ENCODE measurements at places on chromosomes 11 and 22. TPM values are rescaled to one million over a fixed set of nuclear protein-coding genes. Genes with fewer than 3 reads are reported as not detected.
A peak's percentile ranks its signal among the peaks of the same experiment; 100 is the strongest.

Gene LARGE2
- total RNA-seq, result not detected

Gene PHOX2A
- total RNA-seq, result not detected

Gene BBOX1
- total RNA-seq, result not detected

- DNase-seq, result no peak
Measured at GRCh38 chr22:49062155-49062801, 765.4 kb downstream of the BRD1 start.

- peak; percentile 31 for DNase-seq
Measured at GRCh38 chr11:35373284-35373933, 45.9 kb downstream of the SLC1A2 start.

- no peak for DNase-seq
Measured at GRCh38 chr22:40054486-40054885, 59.7 kb downstream of the FAM83F start.

DNA sequence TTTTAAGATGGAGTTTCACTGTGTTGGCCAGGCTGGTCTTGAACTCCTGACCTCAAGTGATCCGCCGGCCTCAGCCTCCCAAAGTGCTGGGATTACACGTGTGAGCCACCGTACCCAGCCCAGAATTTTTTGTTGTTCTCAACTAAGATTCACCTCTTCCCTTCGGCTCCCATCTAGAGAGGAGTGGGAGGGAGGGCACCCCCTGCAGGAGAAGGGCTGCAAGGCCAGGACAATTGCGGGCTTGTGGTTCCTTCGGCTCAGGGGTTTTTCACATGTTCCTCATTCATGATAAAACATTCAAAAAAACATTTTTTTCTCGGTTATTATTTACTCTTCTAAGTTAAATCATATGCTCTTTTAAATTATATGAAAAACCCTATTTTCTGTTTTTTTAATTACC is 201.1 kb upstream of the LRRC4C start:
- DNase-seq, result no peak

- DNase-seq, result peak; percentile 73
Measured at GRCh38 chr11:61961570-61962212, 5.7 kb downstream of the FTH1 start.

Measured in GM23248 (cell line).